ENCODE measurements at places on chromosomes 16 and 17.

DNA sequence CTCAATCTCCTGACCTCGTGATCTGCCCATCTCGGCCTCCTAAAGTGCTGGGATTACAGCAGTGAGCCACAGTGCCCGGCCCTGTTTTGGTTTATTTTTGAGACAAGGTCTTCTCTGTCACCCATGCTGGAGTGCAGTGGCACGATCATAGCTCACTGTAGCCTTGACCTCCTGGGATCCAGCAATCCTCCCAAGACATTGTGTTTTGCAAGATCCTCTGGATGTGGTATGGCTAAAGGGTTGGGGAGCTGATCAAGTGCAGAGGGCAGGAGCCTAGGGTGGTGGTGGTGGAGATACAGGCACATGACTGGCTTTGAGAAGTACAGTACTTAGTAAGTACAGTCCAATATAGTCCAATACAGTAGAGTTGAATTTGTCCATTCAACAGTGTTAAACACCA is 16.6 kb upstream of the TNS4 start:
- no peak for DNase-seq

DNA sequence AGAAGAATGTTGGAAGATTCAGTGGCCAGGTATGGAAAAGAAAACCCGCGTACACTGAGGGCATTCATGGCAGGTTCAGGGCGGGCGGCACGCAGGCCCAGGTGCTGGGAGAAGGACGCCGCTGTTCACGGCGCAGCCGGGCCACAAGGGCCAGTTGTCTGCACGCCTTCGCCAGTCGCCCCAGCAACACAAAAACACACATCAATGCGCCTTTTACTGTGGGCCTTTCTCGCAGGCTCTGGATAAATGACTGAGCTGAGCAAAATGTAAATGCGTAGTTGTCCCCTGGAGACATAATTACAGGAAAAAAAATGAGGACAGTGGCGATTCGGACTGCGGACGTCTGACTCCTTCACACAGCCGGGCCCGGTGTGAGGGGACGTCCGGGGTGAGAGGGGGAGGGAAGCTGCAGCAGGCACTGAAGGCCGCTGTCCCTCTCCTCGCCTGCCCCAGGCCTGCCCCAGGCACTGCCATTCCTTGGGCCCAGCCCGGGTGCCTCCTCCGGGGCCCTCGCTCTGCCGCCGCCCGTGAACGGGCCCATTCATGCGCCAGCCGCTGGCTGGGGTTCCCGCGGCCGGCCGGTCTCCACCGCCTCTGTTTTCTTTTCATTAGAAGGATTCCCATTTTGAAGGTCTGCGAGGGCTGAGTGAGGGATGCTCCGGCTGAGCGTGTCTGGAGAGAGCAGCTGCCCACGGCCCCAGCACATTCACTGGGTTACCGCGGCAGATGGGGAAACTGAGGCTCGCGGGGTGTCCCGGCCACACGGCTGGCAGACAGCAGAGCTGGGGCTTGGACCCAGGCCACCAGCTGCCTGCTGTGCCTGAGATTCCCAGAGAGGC is 6.5 kb upstream of the ZNF469 start:
- DNase-seq: no peak

GRCh38 chr17:49244839-49245238 is 14.3 kb upstream of the PHOSPHO1 start:
- DNase-seq: no peak

- no peak for DNase-seq
Observed at GRCh38 chr17:4643676-4644075, 2.2 kb upstream of the ALOX15 start.

DNA sequence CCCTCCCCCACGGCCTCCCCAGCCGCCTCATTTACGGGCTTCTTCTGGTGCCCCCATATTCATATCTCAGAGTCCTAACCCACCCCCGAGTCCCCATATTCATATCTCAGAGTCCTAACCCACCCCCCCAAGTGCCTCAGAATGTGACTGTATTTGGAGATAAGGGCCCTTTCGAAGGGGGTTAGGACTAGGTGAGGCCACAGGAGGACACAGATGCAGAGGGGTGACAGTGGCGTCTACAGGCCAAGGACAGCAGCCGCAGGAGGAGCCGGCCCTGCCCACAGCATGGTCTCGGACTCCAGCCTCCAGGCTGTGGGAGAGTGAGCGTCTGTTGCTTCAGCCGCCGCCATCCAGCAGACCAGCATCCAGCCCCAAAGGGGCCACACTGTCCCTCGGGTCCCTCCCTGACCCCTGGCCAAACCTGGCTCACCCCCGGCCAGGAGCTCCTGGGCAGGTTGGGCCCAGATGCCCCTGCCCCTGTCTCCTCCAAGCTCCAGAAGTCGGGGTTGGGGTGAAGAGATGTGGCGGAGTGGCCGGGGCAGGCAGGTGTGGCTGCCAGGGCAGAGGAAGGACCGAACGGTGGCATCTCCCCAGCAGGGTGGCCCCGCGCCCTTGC is 25.5 kb downstream of the CACNA1H start:
- no peak for DNase-seq

DNA sequence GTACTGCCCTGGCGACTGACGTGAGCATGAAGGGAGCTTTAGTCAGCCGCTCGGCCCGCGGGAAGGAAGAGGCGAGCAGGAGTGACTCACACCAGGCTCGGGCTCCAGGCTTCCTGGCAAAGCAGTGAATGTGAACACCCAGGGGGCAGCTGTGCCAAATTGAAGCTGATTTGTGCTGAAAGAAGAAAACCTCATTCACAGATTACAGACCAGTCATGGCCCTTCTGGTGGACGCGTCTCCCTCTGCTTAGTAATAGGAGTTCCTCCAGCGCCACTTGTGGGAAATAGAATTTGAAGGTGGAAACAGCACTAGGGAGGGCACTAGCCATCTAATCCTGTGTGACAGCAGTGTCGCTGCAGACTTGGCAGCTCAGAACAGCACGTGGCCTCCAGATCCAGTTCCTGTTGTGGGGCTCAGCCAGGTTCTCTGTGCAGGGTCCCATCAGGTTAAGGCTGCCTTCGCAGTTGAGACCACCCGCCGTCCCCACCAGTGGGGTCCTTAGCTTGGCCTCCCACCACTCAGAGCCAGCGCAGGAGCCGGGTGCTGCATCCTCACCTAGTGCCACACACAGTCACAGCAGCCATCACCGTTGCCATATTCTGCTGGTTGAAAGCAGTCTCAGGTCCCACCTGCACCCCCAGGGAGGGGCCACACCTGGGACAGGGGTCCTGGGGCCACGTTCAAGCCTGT is 164.5 kb upstream of the CHMP6 start:
- DNase-seq: no peak

DNA sequence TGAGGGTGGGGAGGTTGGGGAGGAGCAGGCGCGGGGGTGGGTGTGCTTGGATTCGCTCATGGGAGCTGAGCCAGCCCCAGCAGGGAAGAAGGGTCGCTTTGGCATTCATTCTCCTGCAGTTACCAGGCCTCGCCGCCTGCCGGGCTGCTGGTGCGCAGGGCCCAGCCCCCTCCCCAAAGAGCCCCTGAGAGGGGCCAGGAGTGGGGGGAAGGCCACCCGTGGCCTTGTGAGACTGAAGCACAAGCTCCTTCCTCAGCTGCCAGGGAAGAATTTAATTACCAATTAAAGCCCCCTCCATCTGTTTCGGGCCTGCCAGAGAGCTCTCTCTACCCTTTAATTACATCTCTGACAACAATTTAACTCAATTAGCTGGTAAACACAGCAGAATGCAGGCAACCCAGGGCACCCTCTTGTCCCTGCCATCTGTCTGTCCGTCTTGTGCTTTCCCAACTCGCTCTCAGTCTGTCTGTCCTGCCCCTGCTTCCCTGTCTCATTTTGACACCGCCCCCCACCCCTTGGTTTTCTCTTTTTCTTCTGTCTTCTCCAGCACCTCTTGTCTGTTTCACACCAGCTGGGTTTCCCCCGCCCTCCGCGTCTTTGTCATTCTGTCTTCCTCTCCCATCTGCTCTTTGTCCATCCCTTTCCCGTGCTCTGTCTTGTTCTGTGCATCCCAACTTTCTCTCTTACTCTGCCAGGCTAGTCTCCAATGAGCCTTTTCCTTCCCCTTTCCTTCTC is 32.7 kb downstream of the CDK5RAP3 start:
- peak; percentile 93 for DNase-seq

- no peak for DNase-seq
Observed at GRCh38 chr16:48137822-48138221, 18.0 kb downstream of the ABCC12 start.

- no peak for DNase-seq
Observed at GRCh38 chr17:81557276-81558114, 5.3 kb upstream of the FAAP100 start.

DNA sequence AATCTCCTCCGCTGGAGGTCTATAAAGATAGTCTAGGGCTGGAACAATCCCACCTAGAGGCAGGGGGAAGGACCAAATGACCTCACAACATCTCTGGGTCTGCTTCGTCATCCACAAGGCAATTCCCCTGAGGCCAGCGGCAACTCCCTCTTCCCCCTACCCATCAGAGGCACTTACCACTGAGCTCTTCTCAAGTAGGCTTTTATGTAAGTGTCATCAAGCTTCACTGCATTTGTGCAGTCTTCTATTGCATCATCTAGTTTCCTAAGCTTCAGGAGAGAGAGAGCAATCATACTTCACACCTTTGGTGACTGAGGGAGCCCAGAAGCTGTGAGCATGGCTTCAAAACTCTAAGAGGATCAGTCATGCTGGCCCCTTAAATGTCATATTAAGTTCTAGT is 21.0 kb downstream of the CNP start:
- no peak for DNase-seq

GRCh38 chr16:63617990-63618763 is 1503.7 kb downstream of the CDH11 start:
- no peak for DNase-seq

DNA sequence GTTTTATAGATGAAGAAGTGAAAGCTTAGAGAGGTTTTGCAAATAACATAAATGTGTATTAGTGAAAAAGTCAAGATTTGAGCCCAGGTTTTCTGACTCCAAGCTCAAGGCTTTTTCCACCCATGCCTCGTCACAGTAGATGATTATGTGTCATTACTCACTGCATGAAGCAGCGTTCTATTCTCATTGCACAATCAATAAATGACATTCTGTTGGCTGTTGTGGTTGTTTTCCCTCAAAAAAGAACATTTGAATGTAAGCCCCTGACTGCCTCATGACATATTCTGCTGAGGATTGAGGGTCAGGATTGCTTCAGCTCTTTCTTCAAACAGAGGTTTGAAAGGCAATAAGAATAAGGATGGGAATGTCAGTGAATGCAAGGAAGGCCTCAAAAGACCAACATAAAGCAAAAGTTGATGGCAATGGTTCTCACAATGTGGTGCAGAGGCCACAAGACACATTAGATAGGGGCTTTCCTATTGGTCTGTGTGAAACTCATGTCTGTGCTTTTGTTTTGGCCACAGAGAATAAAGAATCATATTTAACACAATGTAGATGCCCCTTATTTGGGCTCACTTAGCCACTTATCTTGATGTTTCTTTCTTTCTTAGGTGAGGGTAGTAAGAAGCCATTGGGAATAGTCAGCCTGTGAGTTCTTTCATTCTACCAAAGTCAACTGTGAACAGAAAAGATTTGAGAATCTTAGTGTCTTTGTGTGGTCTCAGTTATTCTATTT is 5.4 kb upstream of the MMD start:
- DNase-seq: no peak

- no peak for DNase-seq
Observed at GRCh38 chr16:23670137-23670776, 8.4 kb upstream of the PLK1 start.

GRCh38 chr17:8623591-8623990 is 6.9 kb downstream of the MYH10 start:
- no peak for DNase-seq

DNA sequence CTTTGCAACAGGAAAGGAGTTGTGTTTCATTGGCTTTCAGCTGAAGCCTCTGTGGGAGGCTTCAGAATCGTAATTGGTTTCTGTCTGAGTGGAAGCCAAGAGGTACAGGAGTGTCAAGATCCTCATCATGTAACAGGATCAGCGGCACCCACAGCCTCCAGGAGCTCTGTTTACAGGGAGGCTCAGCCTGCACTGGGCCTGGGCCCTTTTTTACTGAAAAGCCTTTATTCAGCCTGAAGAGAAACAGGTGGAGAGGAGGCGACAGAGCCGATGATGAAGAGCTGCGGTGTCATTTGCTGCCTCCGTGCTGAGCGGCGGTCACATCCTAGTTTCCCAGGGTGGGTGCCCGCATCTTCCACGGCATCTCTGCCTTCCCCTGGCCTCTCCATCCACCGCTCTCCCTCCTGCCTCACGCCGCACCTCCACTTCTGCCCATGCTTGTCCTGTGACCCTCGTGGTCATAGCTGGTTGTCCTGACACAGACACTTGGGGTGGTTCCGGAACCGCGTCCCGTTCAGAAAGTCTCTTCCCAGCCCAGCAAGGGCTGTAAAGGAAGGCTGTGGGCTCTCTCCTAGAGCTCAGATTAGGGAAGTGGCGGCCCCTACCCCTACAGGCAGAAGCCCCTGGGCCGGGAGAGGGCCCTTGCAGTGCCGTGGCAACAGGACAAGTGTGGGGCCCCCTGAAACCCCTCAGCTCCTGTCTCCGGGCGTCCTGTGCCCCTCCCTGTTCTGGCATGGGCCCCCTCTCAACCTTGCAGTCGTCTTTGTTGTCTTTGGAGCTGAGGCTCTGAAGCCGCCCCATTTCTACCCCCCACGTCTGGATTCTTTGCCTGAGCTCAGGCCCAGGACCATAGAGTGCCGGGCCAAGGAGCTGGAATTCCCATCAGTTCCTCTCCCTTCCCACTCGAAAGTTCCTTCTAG is 53.9 kb upstream of the CHMP6 start:
- DNase-seq: no peak

DNA sequence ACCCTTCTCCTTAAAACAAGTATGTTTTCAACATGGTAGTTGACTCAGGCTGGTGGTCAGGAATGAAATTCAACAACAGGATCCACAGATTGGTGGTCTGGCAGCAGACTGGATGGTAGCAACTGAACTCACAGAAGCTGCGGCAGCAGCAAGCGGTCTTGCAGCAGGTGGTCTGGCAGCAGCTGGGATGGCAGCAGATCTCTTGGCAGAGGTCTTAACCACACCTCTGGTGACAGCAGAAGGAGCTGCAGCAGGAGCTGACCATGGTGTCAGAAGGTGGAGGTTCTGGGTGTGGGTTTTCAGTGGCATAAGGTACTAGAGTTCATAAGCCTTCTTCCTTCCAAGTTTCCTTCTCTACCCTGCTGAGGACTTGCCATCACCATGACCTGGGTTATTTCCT is 2.2 kb upstream of the KRTAP4-1 start:
- no peak for DNase-seq
